ENCODE measurements at places on chromosomes 16 and 17.

GRCh38 chr16:56246051-56246817 is 54.9 kb downstream of the GNAO1 start:
- no peak for DNase-seq

- no peak for DNase-seq
Observed at GRCh38 chr16:20833086-20833485, 26.8 kb downstream of the REXO5 start.

DNA sequence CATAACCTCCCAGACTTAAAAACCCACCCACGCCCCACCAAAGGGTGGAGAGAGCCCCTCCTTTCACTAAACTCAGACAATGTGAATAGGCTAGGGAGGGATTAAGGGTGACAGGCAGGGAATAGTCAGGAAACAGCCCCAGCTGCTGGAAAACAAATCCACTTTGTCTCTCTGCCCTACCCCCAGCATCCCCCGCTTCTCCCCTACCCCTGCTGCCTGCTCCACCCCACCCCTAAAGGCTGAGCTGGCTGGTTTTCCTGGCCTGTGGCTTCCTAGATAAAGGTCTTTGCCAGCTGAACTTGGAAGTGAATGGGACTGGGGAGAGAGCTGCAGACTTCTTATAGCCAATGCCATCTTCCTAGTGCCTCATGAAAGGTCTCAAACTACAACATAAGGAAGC is 15.0 kb downstream of the CAVIN1 start:
- DNase-seq: no peak

- DNase-seq: no peak
Observed at GRCh38 chr16:13957197-13958078, 37.5 kb downstream of the ERCC4 start.

- no peak for DNase-seq
Observed at GRCh38 chr16:14193316-14193871, 122.3 kb downstream of the MRTFB start.

- no peak for DNase-seq
Observed at GRCh38 chr17:49944273-49944870, 24.6 kb upstream of the DLX4 start.

GRCh38 chr17:20279631-20280030 is 187.7 kb downstream of the LGALS9B start:
- DNase-seq: no peak

DNA sequence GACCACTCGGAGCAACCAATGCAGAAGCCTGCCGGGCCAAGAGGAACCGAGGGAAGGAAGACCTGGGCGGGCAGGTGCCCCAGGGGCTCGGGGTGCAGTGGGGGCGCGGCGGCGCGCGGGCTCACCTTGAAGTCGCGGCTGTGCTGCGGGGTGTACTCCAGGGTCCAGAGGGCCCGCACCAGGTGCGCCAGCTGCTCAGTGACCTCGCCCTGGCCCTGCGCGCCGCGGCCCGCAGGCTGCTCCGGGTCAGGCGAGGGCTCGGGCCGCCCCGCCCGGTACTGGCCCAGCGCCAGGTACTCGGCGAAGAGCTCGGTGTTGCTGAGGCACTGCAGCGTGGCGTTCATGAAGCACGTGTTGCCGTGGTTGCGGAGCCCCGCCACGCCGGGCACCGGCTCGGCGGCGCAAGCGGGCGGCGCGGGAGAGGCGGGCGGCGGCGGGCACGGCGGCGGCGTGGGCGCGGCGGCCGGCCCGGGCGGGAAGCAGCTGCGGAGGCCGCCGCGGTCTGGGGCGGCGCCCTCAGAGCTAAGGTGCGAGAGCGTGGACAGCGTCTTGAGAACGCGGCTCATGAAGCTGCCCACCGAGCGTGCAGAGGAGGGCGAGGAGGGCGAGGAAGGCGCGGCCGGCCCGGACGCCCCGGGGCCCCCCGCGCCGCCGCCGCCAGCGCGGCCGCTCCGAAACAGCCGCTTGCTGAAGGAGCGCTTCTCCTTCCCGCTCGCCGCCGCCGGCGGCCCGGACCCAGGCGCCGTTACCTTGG is 562 bp downstream of the USP31 start:
- peak; percentile 48 for DNase-seq

DNA sequence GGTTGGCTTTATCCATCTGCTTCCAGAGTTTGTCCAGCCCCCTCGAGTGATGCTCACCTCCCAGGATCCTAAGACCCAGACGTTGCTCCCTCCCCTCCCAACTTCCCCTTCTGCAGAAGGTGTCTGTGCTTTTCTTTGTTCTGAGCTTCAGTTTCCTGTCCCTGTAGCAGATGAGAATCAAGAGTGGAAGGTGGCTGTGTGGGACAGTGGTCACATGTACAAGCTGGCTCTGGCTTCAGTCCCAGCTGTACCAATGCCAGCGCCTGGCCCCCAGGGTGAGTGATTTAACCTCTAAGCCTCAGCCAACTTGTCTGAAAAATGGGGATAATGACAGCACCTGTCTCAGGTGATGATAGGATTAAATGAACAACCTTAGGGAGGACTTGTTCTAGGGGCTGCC is 7.7 kb downstream of the PRR15L start:
- no peak for DNase-seq

- DNase-seq: no peak
Observed at GRCh38 chr16:50428116-50428515, 59.3 kb upstream of the BRD7 start.

DNA sequence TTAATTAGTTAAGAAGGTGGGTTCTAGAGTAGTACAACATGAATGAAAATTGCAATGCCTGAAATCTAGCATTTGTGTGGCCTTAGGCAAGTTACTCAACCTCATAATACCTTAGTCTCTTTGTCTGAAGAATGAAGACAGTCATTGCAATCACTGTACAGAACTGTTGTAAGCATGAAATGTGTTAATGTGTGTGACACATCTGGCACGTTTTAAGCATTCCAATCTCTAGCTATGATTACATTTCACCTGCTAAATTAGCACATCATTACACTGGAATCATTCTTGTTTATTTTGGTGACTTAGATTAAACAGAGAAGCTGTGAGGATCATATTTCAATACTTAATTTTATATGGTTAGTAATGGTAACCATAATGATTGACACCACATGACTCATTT is 629.7 kb upstream of the KIF2B start:
- no peak for DNase-seq

DNA sequence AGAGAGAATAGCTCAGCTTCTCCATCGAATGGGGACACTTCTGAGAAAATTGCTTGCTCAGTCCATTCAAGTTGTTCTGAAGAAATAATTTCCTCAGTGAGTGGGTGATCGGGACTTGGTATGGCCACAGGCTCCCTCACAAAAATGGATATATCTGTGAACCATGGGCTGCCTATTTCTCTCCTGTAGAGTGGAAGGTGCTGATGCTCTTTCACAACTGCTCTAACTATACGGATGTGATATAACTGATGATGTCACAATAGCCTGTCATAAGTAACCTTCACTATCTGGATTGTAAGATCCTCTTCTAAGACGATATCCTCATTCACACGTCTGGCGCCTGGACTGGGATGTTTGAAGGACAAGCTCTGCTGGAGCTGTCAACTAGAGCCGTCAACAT is 4.7 kb upstream of the CCL18 start:
- no peak for DNase-seq

DNA sequence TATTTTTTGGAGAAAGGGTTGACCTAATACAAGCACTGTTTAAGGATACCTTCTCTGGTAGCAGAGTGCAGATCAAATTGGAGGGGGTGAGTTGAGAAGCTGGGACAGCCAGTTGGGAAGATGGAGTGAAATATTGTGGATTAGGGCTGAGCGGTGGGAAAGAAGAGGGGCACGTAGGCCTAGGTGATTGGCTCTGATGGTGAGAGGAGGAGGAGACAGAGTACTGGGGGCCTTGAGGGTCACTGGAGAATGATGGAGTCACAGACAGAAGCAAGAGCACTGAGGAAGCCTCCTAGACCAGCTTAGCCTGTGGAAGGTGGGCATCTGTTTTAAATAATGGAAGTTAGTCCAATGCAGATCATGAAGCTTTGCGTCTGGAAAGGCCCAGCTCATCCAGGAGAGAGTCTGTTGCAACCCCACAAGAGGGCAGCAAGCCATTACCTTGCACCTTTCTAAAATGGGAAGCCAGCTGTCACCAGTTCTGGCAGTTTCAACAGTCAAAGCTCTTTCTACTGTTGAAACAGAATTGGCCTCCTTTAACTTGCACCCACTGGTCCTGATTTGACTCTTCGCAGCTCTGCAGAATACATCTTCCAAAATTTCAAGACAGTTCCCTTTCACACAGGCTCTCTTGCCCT is 11.8 kb downstream of the SLC9A5 start:
- no peak for DNase-seq
